ENCODE measurements at places on chromosomes 13 and 19.

- no peak for DNase-seq
Observed at GRCh38 chr13:99340638-99341037, 33.4 kb upstream of the GPR183 start.

DNA sequence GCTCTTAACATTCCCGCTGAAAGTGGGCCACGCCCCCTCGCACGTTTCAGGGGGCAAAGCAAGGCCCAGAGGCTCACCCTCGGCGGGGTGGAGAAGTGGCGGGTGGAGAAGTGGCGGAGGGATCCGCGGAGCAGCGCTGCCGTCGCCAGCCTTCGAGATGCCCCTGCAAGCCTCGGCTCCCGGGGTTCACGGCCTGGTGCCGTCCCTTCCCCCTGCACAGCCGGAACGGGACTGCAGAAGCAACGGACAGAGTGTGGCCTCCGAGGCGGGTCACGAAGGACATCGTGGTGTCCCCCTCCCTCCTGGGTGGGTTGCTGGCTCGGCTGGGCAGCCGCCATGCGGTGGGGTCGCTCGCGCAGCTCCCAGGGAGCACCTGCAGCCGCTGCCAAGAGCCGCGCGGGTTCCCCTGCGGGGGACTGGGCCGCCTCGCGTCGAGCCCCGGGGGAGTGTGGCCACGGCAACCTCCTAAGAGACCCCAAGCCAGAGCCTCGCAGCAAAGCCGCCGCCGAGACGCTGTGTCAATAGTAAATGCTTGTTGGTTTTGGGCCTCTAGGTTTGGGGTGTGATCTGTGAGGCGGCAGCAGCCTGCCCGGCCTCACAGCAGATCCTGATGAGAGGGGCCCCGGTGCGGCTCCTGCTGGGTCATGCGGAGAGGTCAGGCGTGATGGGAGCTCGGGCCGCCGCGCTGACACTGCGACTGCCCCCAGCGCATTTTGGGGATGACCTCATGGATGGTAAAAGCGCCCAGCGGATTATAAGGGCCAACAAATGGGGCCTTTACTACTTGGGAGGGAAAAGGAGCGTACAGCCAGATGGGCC, 5.5 kb downstream of the TPGS1 start:
- DNase-seq: no peak

- DNase-seq: no peak
Observed at GRCh38 chr19:16927883-16928282, 39.1 kb downstream of the F2RL3 start.

DNA sequence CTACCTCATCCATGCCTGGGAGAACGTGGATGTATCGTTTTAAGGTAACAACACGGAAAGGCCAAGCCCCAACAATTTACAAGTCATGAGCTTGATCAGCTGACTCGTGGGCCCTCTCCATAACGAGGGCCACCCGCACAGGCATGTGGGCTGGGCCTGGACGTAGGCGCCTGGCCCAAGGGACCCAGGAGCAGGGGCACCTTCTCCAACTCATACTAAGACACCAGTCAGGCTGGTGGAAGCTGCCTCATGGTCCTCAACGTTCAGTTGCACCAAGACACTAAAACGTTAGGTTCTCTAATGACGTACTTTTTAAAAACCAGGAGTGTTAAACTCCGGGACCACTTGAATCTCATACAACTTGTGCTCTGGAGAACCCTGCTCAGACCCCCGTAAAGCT, 21.8 kb upstream of the EIF3G start:
- no peak for DNase-seq

DNA sequence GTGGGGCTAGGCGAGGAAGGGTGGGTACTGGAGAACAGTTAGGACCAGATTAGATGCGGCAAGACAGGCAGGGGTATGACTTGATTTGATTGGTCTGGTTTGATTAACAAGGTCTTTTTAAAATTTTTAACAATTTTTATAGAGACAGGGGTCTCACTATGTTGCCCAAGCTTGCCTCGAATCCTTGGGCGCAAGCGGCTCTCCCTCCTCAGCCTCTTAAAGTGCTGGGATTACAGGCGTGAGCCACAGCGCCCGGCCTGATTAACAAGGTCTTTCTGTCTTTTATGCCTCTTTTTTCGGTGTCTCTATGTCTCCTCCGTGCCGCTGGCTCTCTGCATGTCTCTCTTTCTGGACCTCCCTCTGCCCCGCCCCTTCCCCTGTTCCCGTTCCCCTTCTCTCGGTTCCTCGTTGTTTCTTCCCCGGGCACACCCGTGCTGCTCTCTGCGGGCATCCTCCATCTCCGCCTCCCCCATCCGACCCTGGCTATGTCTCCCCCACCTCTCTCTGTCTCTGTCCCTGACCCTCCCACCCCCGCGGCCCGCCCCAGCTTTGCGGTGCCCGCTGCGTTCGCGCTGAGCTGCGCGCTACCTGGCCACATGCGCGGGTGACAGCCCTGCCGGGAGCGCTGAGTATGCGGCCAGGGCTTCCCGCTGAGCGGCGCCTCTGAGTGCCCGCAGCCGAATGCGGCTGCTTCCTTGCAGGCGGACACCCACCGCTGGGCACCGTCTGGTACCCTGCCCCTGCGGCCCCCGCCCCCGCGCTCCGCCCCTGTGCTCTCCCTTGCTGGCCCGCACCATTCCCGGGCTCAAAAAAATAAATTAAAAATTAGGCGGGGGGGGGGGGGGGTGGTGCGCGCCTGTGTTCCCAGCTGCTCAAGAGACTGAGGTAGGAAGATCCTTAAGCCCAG, 8.1 kb upstream of the SDHAF1 start:
- peak; percentile 13 for DNase-seq

All from CD4-positive, alpha-beta T cell treated with Interleukin-10 for 1 hour (primary cell).